ENCODE measurements at places on chromosomes 12 and 14. TPM values are rescaled to one million over a fixed set of nuclear protein-coding genes. Genes with fewer than 3 reads are reported as not detected.

Gene ANO4
- 1.1 TPM for total RNA-seq

Gene CCDC175
- not detected for total RNA-seq

Gene KRT75
- not detected for total RNA-seq

Gene LMNTD1
- not detected for total RNA-seq

Gene HOXC6
- 0.84 TPM for total RNA-seq

Gene TM9SF1
- 52.5 TPM for total RNA-seq

Gene OASL
- 3.0 TPM for total RNA-seq

Gene TMPO
- total RNA-seq = 163 TPM

Gene HNF1A
- total RNA-seq = not detected

Gene SCARB1
- total RNA-seq = 15.3 TPM

Gene KLRD1
- not detected for total RNA-seq

All from RPMI7951 (cell line).